Naive thymus-derived CD4-positive, alpha-beta T cell (primary cell): ENCODE measurements at places on chromosomes 12 and 14. TPM values are rescaled to one million over a fixed set of nuclear protein-coding genes. Genes with fewer than 3 reads are reported as not detected.

DNA sequence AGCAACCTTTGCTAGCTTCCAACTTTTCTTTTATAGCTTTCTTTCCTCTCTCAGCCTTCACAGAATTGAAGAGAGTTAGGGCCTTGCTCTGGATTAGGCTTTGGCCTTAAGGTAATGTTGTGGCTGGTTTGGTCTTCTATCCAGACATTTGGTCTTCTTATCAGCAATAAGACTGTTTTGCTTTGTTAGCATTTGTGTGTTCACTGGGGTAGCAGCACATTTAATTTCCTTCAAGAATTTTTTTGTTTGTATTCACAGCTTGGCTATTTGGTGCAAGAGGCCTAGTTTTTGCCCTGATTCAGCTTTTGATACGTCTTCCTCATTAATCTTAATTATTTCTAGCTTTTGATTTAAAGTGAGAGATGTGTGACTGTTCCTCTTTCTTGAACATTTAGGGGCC is 130.8 kb downstream of the RAD51B start:
- no peak for DNase-seq

GRCh38 chr12:28955491-28955890 is 193.6 kb upstream of the FAR2 start:
- DNase-seq: no peak

DNA sequence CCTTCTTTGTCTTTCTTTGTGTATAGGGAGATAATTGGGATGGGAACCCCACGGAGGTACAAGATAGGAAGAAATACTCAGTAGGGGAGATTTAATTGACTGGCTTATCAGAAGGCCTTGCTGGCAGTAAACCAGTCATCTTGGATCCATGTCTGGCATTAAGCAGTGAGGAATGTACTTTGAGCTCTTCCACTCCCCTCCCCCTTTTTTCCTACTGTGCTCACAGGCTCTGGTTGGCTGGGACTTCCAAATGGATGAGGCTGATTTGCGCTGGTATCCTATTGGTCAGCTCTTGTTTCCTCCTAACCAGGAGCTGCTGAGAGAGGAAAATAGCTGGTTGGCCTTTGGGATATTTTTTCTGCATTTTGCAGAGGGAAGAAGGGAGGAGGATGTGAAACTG is 24.7 kb downstream of the NGDN start:
- DNase-seq: no peak

- no peak for DNase-seq
These were observed 64.9 kb upstream of the KITLG start for GRCh38 chr12:88644946-88645702.

DNA sequence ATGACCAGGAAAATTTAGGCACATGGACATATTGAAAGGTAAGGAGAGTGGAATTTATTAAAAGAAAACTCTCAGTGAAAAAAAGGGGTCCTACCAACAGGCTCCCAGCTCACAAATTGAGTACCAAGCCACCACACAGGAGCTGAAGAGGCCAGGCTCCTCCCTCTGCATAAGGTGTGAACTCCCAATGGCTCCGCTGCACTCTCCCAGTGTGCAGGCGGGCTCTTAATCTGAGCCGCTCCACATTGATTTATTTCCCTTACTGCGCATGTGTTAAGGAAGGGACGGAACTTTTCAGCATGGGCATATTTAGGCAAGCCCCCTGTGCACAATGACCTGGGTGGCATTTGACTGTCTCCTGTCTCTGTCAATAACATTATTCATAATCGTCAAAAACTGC is 68.6 kb upstream of the PLEKHG7 start:
- no peak for DNase-seq

GRCh38 chr14:89701211-89702043 is 253.1 kb downstream of the EFCAB11 start:
- DNase-seq: peak; percentile 80

GRCh38 chr12:5003025-5003666 is 40.5 kb upstream of the KCNA5 start:
- peak; percentile 9 for DNase-seq

GRCh38 chr12:5965950-5966383 is 20.9 kb upstream of the ANO2 start:
- DNase-seq: peak; percentile 28

MANSC4 gene
- not detected in 2 replicates for total RNA-seq

DNA sequence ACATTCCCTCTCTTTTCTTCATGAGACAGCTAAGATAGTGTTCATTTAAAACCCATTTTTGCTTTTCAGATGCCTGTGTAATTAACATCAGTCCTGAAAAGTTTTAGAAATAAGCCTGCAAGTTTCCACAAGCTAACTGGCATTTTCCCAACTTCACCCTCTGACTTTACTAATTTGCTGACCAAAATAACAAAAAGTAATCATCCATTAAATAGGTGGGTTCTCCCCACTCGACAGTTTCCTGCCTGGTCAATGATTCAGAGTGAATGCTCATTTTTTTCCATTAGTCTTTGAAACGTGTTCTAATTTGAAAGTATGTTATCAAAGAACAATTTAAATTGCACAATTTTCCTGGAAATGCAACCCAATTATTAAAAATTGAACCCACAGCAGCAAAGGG is 23.6 kb downstream of the NELL2 start:
- DNase-seq: no peak

GRCh38 chr14:74555476-74556050 is 56.5 kb downstream of the LTBP2 start:
- no peak for DNase-seq

ESR2 gene
- total RNA-seq: 0.13 TPM

GRCh38 chr12:81263072-81263471 is 185.2 kb downstream of the ACSS3 start:
- no peak for DNase-seq
